Smooth muscle cell of the pulmonary artery (primary cell): ENCODE measurements at places on chromosomes 16 and 17. TPM values are rescaled to one million over a fixed set of nuclear protein-coding genes. Genes with fewer than 3 reads are reported as not detected.

The USP43 gene
- not detected in 2 replicates for total RNA-seq

The HSD17B1 gene
- 2.0 and 5.7 TPM in 2 replicates for total RNA-seq

The TMEM94 gene
- 39.3 and 46.5 TPM in 2 replicates for total RNA-seq

The FLCN gene
- total RNA-seq: 66.1 and 76.5 TPM in 2 replicates

The MT4 gene
- not detected in 2 replicates for total RNA-seq

The SYCE1L gene
- total RNA-seq: 0.40 TPM in 1 of 2 replicates, not detected in the other

The COG7 gene
- total RNA-seq: 22.8 and 23.6 TPM in 2 replicates

The CA5A gene
- total RNA-seq: not detected in 2 replicates

The JPT1 gene
- total RNA-seq: 57.6 and 68.6 TPM in 2 replicates

The RNF112 gene
- 1.6 and 5.0 TPM in 2 replicates for total RNA-seq

The EFCAB5 gene
- 0.07 and 0.13 TPM in 2 replicates for total RNA-seq

The ABCA3 gene
- 13.0 and 16.0 TPM in 2 replicates for total RNA-seq

The RBFOX1 gene
- total RNA-seq: not detected in 2 replicates

The E4F1 gene
- total RNA-seq: 24.2 and 32.3 TPM in 2 replicates
